Activated T-helper 1 cell treated with anti-CD3 and anti-CD28 coated beads, Interleukin-12 subunit alpha, Interleukin-12 subunit beta, Interleukin-2, Interleukin-4 antibody, amounts not matched to agents 30 ng/mL and 10 ng/mL and 1 ng/mL, durations not matched to agents 14 hours and 24 hours and 36 hours (primary cell): ENCODE measurements at places on chromosomes 3 and 15.

- no peaks in the 10 kb centered on the region for H3K4me1 ChIP-seq
- no peak for DNase-seq
- no peak overlapping the region for H3K4me3 ChIP-seq
- no peak overlapping the region for H3K27ac ChIP-seq
- no peaks in the 10 kb centered on the region for H3K36me3 ChIP-seq
These were observed 27.5 kb downstream of the ALCAM start for GRCh38 chr3:105394177-105394576.

DNA sequence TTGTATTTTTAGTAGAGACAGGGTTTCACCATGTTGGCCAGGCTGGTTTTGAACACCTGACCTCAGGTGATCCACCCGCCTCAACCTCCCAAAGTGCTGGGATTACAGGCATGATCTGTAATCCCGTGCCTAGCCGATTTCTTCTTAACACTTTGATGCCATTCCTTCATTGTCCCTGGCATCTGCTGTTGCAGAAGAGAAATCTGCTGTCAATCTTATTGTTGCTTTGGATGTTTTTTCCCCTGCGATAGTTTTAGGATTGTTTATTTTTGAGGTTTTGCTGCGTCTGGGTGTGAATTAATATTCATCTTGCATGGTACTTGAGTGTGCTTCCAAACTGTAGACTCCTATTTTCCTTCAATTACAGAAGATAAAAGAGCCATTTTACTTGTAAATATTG, 99.4 kb upstream of the ADAMTSL3 start:
- no peak for DNase-seq
- no peaks in the 10 kb centered on the region for H3K36me3 ChIP-seq
- H3K4me1 ChIP-seq, result no peaks in the 10 kb centered on the region
- H3K4me3 ChIP-seq, result no peak overlapping the region
- H3K27me3 ChIP-seq, result peaks cover 15% of the 10 kb centered on the region
- H3K27ac ChIP-seq, result no peak overlapping the region

- H3K27me3 ChIP-seq, result no peaks in the 10 kb centered on the region
- DNase-seq, result no peak
- no peaks in the 10 kb centered on the region for H3K36me3 ChIP-seq
- no peak overlapping the region for H3K4me3 ChIP-seq
- H3K27ac ChIP-seq, result no peak overlapping the region
These were observed 74.8 kb downstream of the STXBP5L start for GRCh38 chr3:120982608-120983320.

GRCh38 chr15:54560417-54560816, 582.2 kb downstream of the UNC13C start:
- H3K4me3 ChIP-seq, result no peak overlapping the region
- H3K27ac ChIP-seq, result no peak overlapping the region
- H3K4me1 ChIP-seq, result no peaks in the 10 kb centered on the region
- no peaks in the 10 kb centered on the region for H3K36me3 ChIP-seq
- H3K27me3 ChIP-seq, result no peaks in the 10 kb centered on the region
- no peak for DNase-seq

GRCh38 chr3:143241481-143241951, 121.9 kb downstream of the CHST2 start:
- DNase-seq, result no peak
- H3K4me1 ChIP-seq, result peaks cover 5% of the 10 kb centered on the region
- H3K27me3 ChIP-seq, result no peaks in the 10 kb centered on the region

- no peaks in the 10 kb centered on the region for H3K4me1 ChIP-seq
- no peak for DNase-seq
- no peak overlapping the region for H3K4me3 ChIP-seq
- H3K36me3 ChIP-seq, result no peaks in the 10 kb centered on the region
These were observed 273.2 kb downstream of the MECOM start for GRCh38 chr3:169390271-169390670.
